ENCODE measurements at places on chromosomes 6 and 20.

DNA sequence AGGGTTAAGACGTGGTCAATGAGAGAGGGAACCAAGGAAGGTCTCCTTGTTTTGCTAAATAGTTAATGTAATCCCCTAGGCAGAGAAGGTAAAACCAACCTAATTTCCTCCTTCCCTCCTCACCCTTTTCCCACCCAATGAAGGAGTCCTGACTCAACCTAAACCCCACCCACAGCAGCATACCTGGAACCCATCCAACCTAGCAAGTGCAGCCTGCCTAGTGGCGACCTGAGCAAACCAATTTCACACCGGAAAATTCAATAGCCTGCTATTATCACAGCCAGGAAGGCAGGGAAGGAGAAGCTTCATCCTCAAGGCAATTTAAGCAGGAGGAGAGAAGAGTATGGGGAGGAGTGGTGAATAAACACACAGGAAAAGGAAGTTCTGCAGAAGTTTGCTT lies 46.9 kb downstream of the OSTM1 start:
- peak; percentile 22 for DNase-seq

- DNase-seq: peak; percentile 62
Measured at GRCh38 chr20:49279677-49280462, 2.0 kb upstream of the ZNFX1 start.

- DNase-seq: no peak
Measured at GRCh38 chr6:83086751-83087150, 19.3 kb downstream of the DOP1A start.

GRCh38 chr6:155770856-155771255 lies 315.2 kb upstream of the NOX3 start:
- no peak for DNase-seq

- DNase-seq: no peak
Measured at GRCh38 chr6:16894301-16894700, 133.0 kb upstream of the ATXN1 start.

DNA sequence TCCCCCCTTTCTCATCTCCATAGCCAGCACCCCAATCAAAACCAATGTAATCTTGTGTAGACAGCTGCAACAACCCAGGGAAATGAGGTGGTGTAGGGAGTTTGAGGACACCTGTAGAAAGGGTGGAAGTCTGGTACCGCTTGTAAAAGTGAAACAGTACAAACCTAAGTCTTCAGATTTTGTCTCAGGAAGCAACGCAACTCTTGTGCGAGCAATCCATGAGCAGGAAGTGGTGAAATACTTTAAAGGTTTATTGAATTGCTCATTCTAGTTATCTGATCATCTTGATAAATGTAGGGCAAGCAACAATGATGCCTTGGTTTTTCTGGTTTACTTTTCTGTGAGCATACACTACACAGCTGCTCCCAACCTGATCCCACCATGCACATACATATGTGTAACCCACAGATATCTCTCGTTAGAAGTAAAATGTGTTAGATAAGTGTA lies 71.1 kb upstream of the THEMIS start:
- DNase-seq: no peak

- DNase-seq: no peak
Measured at GRCh38 chr6:155245831-155246230, 18.0 kb upstream of the CLDN20 start.

DNA sequence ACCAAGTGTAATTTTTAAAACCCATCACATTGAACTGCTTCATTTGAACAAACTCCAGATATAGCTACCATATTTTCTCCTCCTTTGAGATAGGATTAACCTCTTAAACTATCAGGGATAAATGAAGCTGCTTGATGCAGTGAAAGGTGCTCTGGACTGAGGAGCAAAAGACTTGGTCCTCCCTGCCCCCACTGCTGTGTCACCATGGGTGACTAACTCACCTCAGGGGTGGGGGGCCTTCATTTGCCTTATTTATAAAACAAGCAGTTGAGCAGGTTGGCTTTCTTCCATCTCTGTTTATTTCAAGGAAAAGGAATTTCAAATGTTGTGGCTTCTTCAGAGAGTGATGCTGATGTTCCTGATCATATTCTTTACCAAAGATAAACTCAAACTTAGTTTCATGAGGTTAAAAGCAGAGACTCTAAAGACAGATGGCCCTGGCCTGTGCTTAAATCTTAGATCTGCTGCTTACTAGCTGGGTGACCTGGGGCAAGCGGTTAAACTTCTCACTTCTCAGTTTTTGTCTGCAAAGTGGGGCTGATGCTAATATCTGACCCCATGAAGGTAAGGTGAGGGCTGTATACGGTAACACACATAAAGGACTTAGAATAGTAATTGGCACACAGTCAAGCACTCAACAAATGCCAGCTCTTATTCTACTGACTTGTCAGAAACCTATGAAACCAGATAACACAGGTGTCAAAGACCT lies 50.5 kb downstream of the FHL5 start:
- no peak for DNase-seq

DNA sequence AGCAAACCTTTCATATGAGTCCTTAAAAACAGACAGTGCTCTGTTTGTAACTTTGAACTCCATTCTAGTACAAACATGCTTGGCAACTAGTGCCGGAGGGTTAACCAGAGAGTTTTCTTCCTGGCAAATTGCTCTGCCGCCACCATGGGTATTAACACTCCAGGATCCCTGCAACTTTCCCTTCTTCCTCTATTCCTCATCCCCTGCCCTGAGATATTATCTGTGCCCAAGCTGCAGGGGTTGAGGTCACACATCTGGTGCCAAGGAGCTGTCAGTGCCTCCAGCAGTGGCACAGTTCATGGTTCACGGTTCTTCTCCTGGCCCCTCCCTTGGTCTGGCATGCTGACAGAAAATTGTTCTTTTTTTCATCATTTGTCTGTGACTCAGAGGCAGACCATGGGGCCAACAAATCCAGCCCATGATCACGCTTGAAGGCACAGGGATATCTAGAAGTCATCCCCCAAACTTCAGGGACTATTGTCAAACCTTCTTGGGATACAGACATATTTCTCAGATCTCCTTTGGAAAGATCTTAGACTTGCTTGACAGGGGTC lies 77.5 kb downstream of the ATXN1 start:
- DNase-seq: peak; percentile 82

- DNase-seq: no peak
Measured at GRCh38 chr6:19616022-19616421, 221.1 kb upstream of the ID4 start.

DNA sequence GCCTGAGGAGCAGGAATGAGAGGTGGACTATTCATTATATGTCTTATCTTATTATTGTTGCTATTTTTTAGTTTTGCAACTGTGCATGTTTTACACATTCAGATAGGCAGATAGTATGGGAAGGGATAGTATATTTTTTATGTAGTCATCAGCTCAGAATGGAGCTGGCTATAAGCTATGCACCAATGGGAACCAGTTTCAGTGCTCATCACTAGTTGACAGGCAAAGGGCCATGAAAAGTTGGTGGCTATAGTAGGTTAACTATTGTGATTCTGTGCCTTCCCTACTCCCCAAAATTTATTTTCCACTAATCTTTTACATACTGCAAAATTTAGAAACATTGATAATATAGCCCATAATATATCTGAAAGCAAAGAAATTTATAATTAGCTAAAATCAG lies 5.3 kb upstream of the UBD start:
- no peak for DNase-seq

DNA sequence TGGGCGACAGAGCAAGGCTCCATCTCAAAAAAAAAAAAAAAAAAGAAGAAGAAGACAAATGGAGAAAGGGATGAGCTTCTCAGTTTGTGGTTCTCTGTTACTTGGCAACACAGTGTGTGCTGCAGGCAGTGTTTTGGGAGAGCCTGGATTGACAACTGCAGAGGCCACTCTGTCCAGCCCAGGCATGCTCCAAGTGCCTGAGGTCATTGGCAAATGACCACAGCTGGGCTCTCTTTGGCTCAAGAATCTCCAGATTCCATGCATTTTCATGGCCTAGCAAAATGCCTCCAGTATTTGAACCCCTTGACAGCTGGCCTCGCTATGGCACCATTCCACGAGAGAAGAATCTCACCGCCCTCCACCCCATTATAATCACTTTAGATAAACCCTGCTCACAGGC lies 126.2 kb downstream of the ANKRD60 start:
- DNase-seq: no peak

DNA sequence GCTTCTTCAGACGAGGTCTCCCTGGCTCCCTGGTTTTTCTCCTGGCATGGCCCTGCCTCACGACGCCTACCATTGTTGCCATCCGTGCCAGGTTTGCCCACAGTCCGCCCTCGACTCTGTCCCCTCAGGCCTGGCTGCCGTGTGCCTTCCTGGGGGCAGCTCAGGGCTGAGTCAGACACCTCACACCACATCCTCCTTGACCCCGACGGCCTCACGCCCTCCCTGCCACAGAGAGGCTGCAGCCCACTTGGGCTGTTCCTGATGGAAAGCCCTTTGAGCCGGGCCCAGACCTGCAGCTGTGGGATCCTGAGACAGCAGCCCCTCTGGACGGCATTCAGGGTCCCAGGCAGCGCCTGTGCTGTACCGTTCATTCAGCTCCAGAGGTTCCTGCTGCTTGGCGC lies 108.3 kb downstream of the PSMB1 start:
- no peak for DNase-seq

DNA sequence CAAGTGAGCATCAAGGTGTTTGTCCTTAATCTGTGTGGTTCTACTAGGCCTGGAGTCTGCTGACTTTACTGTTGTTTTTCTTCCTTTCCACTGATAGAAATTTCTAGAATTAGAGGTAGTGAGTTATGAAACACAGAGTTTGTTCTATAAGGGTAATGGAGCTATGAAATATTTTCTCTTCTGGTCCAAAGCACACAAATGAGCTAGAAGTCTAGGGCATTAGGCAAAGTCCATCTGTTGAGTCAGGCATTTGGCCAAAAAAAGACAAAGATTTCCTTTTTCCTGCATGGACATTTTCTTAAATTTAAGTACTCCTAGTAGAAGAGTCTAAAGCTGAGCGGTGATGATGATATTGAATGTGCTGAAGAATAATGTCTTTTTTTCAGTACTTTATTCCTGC lies 174.3 kb upstream of the STXBP5 start:
- DNase-seq: no peak

- no peak for DNase-seq
Measured at GRCh38 chr20:56630506-56631317, 1.6 kb downstream of the TFAP2C start.

GRCh38 chr20:59151820-59152219 lies 11.8 kb upstream of the ZNF831 start:
- no peak for DNase-seq

DNA sequence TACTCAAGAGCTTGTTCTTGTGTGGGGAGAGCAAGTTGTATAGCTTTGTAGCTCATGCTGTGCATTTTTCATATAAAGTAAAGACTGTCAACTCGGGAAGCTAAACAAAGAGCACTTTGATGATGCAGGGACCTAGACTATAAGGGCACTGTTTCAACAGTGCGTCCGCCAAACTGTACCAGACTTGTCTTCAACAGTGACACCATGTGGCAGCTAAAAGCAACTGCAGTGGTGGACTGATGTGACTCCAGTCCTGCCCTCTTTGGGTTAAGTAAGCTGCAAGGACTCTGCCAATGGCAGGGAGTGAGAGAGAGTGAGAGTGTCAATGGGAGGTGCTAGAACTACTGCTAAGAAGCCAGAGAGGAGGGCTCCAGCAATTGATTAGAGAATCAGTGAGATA lies 48.1 kb upstream of the MC3R start:
- peak; percentile 38 for DNase-seq

GRCh38 chr6:110322874-110323242 lies 35.3 kb downstream of the METTL24 start:
- no peak for DNase-seq

- peak; percentile 82 for DNase-seq
Measured at GRCh38 chr6:11917951-11918738, 94.0 kb upstream of the HIVEP1 start.

GRCh38 chr6:4664117-4664626 lies 112.0 kb upstream of the CDYL start:
- DNase-seq: no peak

GRCh38 chr6:23537828-23538227 lies 588.2 kb upstream of the NRSN1 start:
- DNase-seq: no peak

DNA sequence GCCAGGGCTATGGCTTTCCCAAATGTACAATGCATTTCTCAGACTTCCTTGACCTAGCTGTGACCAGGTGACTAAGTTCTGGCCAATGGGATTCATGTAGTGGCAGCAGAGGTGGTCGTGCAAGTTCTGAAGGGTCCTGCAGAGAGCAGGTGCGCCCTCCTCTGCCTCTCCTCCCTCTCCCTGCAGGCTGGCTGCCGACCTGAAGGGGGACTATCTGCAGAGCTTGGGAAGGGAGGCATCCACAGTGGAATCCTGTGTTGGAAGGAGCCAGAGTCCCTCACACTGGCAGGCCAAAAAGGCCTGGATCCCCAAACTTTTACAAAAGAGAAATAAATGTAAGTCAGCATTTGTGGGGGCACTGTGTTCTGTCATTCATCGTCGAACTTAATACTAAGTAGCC lies 66.6 kb downstream of the CDH26 start:
- no peak for DNase-seq

- no peak for DNase-seq
Measured at GRCh38 chr6:46032110-46032998, 16.7 kb upstream of the CLIC5 start.

- DNase-seq: no peak
Measured at GRCh38 chr6:150406948-150407347, 38.1 kb downstream of the IYD start.

DNA sequence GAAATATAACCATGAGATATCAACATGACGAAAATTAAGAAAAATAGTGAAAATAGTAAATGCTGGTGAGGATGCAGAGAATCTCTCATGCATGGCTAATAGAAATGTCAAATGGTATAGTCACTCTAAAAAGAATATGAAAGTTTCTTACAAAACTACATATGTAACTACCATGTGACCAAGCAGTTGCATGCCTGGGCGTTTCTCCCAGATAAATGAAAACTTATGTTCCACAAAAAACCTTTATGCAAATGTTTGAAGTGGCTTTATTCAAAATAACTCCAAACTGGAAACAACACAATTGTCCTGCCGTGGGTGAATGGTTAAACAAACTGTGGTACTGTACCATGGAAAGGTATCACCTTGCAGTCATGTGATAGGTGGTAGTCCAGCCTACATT lies 112.4 kb downstream of the HDGFL1 start:
- no peak for DNase-seq

DNA sequence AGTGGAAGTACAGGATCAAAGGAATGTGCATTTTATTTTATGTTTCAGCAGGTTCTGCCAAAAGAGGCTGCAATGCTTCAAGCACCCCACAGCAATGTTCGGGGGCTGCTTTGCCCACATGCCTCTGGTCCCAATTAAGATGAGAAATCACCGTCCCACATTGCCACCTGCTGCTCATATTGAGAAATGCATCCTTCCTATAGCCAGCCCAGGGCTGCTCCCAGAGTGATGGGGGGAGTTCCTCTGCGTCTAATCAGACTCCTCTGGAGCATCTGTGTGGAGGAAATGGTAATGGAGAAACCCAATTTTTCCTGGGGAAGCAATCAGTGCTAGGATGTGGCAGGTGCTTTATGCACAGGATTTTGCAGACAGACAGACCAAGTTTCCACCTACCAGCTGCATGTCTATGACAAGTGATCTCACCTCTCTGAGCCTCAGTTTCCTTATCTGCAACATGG lies 33.7 kb downstream of the PTGIS start:
- DNase-seq: peak; percentile 69

- DNase-seq: no peak
Measured at GRCh38 chr6:159594106-159594749, 98.8 kb downstream of the SOD2 start.

GRCh38 chr6:15326067-15326614 lies 80.3 kb downstream of the JARID2 start:
- no peak for DNase-seq
